T-helper 17 cell (primary cell): ENCODE measurements at places on chromosomes 1 and 21.
A peak's percentile ranks its signal among the peaks of the same experiment; 100 is the strongest.

DNA sequence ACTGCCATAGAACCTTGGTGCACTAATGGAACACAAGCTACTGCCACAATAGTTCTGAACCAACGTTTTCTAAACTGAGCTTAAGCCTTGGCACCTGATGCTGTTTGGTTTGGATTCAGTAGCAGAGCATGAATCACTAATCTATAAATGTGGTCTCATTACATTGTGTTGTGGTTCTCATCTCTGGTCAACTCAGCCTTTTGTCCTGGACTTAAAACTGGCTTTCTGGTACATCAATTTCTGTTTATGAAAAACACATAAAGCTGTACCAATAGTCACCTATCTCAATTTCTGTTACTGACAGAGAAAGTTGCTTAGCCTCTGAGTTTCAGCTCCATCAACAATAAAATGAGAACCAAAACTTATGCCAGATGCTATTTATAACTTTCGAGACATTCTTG lies 197.5 kb upstream of the KIAA0040 start:
- DNase-seq = no peak

DNA sequence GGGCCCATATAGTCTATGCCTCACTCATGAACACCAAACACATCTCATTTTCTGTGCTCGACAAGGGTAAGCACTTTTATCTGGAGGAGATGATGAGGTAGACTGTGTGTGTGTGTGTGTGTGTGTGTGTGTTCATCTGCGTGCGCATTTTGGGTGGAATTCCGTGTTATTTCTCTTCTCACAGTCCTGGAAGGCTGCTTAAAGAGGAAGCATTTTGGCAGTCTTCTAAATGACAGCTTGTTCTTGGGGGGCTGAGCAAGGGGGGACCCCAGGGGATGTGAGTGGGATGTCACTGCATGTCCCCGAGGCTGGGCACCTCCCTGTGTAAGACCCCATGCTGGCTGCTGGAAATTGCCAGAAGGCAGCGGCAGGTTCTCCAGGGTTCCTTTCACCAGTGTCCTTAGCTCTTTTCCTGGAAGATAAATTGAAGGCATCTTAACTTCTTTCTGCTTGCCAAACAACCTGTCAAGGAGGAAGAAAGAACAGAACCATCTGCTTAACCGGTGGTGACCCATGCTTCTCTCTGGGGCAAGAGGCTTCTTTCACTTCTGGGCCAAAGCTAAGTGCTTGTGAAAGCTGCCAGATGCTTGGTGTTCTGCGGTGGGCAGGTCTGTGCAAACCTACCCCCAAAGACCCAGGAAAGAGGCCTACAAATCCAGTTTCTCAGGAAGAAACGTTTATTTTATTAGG lies 9.9 kb upstream of the RD3 start:
- DNase-seq = no peak

- DNase-seq = no peak
Measured at GRCh38 chr1:62508187-62508758, 71.4 kb downstream of the USP1 start.

DNA sequence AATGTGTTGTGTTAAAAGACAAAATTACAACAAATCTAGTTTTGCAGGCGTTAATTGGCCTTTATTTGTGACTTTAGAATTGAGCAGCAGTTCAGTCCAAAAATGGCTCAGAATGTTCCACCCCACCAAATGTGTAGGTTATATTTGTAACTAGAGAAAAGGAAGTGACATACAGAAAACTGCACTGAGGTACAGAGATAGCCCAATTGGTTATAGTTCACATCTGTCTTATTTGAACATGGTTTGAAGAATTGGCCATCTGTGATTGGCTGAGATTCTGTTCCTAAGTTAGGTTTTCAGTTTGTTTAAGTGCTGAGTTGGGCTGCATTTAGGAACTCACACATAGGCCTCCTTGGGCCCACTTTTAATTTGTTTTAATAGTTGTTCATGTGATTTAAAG lies 12.0 kb upstream of the FMO2 start:
- DNase-seq = no peak

DNA sequence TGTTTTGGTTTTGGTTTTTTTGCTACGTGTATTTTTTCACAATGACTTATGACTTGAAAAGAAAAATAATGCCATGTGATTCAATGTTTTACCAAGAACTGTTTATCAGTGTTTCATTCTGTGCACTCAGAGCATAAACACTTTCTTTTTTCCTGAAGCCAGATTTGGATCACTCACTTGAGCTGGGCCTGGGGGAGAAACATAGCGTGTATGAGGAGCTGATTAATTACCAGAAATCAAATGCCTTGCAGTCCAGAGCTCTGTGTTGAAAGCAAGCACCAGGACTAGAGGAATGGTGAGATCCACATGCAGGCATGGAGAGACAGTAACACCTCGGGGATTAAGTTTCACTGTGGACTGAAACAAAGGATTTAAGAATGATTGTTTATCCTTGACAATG lies 642.1 kb upstream of the ADGRL2 start:
- DNase-seq = no peak

DNA sequence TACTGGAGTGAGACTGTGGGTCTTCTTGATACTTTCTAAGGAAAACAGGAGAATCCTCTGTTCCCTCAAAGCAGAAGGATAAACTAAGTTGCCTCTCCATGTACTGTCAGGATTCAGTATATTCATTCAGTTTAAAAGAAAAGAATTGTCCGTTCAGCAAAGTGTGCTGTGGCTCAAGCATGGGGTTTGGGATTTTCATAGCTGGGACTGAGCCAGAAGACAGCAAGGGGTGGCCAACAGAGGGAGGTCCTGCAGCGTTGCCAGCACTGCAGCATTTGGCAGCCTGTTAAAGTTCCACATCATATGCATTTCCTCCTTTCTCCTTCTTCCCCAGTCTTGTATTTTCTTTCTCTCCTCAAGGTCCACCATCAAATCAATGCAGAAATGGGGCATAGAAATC lies 75.1 kb downstream of the DTL start:
- DNase-seq = no peak

DNA sequence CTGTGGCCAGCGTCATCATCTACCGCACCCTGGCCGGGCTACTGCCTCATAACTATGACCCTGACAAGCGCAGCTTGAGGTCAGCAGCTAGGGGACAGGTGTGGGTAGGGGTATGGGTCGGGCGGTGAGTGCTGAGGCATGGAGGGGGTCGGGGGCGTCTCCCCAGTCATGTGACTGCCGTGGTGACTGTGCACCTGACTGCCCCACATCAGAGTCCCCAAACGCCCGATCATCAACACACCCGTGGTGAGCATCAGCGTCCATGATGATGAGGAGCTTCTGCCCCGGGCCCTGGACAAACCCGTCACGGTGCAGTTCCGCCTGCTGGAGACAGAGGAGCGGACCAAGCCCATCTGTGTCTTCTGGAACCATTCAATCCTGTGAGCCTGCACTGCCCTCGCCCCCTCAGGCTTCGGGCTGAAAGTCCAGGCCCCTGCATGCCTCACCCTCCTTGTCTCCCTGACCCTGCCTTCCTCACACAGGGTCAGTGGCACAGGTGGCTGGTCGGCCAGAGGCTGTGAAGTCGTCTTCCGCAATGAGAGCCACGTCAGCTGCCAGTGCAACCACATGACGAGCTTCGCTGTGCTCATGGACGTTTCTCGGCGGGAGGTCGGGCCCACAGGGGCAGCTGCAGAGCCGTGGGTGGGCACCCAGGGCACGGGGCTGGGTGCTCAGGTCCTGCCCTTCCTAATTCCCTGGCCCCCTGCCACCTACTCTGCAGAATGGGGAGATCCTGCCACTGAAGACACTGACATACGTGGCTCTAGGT lies 13.5 kb downstream of the PSRC1 start:
- no peak for DNase-seq

DNA sequence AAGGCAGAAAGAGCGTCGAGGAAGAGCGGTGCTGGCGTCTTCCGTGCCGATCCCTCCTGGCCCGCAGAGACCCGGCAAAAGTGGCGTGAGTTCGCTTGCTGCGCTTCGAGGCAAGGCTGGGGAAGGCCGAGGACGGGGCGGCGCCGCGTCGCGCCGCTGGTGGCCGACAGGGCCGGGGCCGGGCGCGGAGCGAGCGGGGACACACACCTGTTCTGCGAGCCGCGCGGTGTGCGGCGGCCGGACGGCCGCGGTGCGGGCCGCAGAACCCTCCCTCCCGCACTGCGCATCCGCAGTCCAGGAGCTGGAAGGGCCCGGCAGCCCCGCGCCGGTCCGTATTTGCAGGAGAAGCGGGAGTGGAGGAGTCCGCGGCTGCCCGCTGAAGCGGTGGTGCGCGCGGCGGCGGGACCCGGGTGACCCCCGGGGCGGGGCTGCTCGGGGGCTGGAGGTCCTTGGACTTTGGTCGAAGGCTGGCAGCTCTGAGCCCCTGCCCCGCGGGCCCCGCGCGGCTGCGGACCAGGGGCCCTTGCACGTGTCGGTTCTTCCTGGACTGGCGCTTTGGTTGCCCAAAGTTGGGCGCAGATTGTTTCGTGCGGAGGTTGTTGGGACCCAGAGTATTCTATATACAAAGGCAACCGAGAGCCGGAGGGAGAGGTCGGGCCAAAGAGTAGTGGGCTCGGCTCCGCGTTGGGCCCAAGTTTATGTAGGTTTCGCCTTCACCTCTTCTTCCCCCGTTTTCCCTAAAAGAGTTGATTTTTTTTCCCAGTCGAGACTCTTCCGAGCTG lies 2.6 kb downstream of the RNF220 start:
- DNase-seq = no peak

DNA sequence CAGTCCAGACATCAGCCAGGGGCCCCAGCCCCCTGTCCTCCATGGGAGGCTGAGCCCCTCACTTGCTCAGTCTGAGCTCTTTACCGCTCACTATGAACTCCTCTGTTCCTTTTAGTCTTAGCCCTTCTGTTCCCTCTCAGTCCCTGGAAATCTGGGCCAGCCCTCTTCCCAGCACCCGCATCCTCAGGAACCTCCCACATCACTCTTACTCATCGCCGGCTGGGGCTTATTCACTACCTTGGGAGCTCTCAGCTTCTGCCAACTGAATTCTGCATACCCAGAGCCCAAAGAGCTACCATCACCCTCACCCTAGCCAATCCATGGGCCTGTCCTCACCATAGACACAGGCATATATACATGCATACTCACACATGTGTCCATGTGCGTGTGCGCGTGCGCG lies 11.5 kb downstream of the KNCN start:
- DNase-seq = no peak

DNA sequence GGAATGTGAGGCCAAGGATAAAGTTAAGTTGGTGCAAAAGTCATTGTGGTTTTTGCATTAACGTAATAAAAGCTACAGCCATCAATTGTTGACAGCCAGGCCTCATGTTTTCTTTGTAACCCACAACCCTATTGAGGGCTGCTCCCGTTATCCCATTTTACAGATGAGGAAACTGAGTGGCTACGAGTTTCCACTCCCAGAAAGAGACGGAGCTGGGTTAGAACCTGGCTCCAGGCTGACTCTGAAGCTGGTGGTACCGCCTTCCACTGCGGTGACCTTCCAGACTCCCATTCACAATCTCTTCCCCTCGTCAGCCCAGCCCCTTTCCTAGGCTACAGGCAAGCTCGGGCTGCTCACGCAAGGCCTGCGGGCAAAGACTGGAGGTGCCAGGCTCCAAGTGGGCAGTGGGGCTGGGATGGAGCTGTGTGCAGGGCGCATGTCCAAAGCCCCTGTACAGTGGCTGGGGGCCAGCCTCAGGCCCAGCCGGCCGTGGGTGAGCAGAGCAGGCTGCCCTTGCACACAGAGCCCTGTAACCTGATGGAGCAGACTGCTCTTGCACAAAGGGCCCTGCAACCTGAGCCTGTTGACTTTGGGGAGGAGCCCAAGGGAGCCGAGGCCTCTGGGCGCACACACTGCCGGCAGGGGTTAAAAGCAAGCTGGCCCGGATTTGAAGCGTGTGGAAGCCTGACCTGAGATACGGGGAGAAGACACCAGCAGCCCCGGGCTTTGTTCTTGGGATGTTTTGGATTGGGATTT lies 97.4 kb upstream of the TMPRSS2 start:
- DNase-seq = no peak

DNA sequence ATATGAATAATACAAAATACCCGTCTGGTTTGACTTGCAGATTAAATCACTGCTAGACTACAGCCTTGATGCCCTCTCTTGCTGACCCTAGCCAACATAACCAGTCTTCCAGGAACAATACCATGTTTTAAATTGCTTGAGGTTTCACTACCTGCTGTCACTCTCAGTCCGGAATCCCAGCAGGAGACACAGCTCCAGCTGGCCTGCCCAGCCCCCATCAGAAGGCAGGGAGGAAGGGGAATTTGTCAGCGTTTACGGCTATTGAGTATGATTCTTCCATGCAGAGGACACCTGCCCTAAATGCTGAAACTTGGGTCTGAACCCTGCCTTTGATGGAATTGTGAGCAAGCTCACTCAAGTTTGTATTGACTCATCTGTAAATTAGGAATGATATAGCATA lies 33.0 kb downstream of the ZNF496 start:
- DNase-seq = no peak

GRCh38 chr1:156420205-156421061 lies 51.4 kb downstream of the RHBG start:
- peak; percentile 21 for DNase-seq

DNA sequence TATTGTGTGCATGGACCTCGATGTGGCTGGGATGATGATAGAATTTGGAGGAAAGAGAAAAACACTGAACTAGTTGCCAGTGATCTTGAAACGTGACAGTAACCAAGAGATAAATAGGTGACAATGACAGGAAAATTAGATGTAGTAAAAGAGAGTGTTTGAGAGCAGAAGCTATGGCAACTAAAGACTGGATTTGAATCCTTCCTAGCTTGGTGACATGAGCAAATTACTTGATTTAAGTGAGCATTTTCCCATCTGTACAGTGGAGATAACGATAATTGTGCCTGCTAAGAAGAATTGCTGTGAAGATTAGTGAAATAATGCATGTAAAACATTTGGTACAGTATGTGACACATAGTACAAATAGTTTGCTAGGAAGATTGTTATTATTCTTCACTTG lies 12.7 kb downstream of the TTC3 start:
- DNase-seq = no peak

GRCh38 chr1:206482611-206483010 lies 12.3 kb downstream of the IKBKE start:
- no peak for DNase-seq

DNA sequence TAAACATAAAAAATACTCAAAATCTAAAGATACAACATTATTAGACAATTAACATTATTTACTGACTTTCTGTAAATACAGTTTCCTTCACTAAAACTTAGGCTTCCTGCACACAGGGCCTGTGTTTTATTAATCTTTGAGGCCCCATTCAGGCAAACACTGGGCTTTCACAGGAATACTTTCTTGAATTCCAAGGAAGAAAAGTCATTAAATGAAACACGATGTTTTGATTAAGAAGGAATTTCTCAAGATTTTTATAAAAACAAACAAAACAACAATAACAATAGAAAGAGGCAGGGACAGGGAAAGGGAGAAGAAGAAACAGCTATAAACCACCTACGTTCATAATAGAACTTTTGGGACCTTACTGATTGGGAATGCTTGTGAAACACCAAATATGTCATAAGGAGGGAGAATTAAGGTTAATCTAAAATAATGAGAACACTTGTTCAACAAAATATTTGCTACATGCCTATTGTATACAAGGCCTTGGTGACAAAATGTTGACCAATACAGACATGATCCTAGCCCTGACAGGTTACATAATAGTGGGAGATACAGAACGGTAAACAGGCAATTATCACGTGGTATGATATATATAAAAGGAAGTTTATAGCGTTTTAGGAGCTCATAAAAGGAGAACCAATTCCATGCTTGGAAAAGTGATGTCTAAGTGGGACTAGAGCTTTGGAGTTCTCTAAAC lies 3.6 kb downstream of the DDAH1 start:
- DNase-seq = no peak

- no peak for DNase-seq
Measured at GRCh38 chr1:93317207-93317606, 28.5 kb upstream of the DR1 start.

GRCh38 chr21:25994758-25995163 lies 175.8 kb downstream of the APP start:
- DNase-seq = no peak
